Activated naive CD4-positive, alpha-beta T cell treated with anti-CD3 and anti-CD28 coated beads for 36 hours (primary cell): ENCODE measurements at places on chromosomes 7 and 10.
A peak's percentile ranks its signal among the peaks of the same experiment; 100 is the strongest.

DNA sequence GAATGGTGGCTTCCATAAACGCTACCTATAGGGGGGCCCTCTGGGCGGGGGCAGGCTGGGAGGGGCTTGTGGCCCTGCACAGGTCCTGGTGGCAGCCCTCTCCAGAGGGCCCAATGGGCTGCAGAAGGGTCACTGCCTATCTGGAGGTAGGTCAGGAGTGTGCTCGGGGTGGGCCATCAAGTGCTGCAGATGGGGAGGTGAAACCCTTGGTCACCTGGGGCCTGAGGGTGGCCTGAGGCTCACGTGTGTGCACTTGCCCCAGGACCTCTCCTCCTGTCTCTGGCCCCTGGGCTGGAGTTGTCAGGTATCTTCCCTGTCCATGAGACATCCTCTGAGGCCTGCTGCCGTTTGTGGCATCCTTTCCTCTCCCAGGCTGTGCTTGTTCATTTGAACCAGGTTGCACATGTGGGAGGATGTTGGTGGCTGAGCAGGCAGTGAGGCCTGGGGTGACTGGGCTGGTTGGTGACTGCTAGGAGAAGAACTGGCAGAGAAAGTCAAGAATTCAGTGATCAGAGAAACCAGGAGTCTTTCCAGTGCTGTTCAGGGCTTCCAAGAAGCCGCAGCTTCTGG is 21.1 kb upstream of the SH2D4B start:
- no peak for DNase-seq

- DNase-seq = peak; percentile 49
Measured at GRCh38 chr10:33248638-33249037, 85.8 kb downstream of the NRP1 start.

GRCh38 chr7:132206594-132206993 is 369.7 kb downstream of the PLXNA4 start:
- DNase-seq = no peak

DNA sequence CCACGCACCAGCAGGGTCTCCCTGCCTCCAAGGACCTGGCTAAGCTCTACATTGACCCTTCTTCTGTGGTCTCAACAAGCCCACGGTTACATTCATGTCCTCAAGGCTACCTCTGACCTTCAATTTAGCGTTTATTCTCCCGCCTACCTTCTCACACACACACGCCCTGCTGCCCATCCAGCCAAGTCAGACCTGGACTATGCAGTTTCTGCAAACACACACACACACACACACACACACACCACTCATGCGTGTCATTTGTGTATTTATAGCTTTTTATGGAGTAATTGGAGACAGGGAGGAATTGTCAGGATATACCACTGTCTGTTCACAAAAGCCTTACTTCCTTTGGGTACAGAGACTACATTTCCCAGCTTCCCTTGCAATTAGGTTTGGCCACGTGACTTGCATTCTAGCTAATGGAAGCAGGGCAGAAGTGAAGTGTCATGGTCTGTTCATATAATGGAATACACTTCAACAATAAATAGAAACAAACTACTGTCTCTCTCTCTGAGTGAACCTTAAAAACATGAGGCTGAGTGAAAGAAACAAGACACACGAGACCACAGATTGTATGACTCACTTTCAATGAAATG is 53.8 kb upstream of the CPXM2 start:
- no peak for DNase-seq

DNA sequence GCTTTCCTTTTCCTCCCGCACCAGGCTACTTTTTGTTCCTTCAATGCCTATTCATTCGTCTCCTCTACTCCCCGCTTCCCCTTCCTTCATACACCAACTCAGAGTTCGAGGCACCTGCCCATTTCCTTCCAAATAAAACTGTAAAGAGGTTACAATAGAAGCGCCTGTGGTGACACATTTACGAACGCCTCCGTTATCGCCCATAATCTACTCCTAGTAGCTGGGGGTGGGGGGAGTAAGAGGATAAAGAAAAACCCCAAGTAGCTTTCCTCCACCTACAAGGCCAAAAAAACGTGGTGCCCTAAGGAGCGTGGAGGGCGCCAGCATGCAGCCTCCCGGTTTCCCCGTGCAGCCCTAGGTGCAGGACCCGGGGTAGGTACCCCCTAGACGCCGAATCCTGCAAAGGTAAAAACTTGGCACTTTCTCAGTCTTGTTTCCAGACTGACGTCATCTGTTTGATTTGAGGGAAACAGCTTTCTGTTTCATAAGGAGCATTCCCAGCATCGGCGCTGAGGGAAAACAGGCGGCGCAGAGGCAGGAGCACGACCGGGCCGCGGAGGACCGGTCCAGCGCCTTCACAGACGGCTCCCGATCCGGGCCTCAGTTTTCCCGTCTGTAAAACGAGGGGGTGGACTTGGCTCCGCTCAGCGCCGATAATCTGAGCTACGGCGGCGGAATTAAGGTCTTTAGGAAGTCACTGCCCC is 922 bp downstream of the PPA1 start:
- peak; percentile 62 for DNase-seq

DNA sequence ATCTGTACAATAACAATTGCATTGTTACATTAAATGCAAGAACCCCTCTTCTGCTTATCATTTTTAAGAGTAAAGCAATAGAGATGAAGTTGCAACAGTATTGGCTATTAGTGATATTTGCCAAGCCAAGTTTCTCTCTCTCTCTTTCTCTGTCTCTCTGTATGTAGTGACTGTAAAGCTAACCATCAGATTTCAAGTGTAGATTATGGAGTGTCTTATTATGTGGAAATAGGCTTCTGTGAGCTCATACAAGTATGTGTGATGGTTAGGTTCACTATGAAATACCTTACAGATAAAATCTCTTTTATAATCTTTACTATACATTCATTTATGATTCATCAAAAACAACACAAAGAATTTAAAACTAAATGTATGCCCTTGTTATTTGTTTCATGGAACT is 28.6 kb upstream of the NRP1 start:
- no peak for DNase-seq

DNA sequence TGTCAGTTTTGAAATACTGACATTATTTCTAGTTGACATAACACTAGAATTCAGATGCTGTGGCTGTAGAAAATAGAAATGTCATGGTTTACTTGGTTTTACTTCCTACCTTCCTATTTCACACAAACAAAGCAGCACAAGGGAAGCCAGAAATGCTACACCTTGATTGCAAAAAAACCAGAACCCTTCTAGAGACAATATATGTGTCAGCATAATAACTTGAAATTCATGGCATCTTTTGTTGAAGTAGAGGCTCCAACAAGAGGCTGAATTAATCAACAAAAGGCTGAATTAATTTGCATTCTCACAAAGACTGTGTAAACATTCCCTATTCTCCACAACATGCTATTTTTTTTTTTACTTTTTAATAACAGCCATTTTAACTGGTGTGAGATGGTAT is 25.2 kb downstream of the ZNF117 start:
- no peak for DNase-seq

DNA sequence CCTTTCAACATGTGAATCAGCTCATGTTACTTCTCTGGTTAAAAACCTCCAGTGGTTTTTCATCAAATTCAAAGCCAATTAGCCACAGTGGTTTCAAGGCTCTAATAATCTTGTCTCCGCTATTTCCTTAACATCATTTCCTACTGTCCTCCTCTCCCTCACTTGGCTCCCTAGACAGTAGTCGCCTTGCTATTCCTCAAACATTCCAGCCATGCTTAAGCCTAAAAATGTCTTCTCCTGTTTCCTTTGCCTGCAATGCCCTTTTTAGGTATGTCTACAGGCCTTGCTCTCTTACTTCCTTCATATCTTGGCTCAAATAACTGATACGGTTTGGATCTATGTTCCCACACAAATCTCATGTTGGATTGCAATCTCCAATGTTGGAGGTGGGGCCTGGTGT is 779.4 kb upstream of the LRRN3 start:
- DNase-seq = no peak

DNA sequence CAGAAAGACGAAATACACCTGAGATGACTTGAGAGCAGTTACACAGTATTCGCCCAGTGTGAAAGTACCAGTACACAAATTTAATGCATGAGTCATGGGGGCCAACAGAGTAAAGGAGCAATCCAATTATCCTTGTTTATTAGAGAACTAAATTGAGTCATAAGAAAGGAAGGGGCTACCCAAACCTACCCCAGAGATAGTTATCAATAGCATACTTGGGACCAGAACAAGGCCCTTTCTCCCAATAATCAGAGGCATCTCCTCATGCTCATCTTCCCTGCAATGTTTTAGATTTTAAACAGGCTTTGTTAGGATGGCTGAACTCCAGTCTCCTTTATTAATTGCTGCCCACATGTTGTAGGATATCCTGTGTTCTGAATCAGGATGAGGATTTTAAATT is 239.7 kb upstream of the LRGUK start:
- DNase-seq = no peak

DNA sequence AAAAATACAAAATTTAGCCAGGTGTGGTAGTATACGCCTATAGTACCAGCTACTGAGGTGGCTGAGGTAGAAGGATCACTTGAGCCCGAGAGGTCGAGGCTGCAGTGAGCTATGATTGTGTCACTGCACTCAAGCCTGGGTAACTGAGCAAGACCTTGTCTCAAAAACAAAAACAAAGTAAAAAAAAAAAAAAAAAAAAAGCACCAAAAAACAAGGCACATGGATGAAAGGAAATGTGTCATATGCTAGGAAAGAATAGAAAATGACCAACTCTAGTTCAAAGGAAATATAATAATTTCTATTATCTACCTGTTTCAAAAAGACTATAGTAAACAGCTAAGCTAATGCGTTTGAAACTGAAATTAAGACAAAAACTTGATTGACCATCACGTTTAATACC is 33.8 kb downstream of the UBE2H start:
- no peak for DNase-seq

DNA sequence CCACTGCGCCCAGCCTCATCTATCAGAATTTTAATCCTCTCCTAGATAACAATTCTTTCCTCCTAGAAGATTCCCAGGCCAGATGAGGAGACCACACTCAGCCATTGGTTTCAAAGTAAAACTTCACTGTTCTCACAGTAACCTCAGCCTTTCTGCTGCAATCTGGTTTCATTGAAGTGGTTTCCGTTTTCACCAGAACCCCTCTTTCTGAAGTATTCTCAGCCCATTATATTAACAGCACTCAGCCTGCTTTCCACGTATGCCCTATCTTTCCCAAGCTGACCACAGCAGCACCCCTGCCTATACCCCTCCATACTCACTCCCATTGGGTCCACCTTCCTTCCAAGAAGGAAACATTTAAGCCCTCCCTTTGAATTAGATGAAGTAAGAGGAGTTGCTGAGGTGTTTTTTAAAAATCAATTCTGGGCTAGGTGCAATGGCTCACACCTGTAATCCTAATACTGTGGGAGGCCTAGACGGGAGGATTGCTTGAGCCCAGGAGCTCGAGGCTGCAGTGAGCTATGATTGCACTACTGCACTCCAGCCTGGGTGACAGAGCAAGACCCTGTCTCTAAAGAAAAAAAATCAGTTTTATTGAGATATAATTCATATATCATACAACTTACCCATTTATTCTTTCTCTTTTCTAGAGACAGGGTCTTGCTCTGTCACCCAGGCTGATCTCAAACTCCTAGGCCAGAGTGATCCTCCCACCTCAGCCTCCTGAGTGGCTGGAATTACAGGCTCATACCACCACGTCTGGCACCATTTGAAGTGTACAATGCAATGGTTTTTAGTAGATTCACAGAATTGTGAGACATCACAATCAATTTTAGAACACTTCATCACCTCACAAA is 11.3 kb downstream of the PLAU start:
- peak; percentile 17 for DNase-seq

- DNase-seq = no peak
Measured at GRCh38 chr10:58457761-58458616, 54.7 kb upstream of the BICC1 start.

DNA sequence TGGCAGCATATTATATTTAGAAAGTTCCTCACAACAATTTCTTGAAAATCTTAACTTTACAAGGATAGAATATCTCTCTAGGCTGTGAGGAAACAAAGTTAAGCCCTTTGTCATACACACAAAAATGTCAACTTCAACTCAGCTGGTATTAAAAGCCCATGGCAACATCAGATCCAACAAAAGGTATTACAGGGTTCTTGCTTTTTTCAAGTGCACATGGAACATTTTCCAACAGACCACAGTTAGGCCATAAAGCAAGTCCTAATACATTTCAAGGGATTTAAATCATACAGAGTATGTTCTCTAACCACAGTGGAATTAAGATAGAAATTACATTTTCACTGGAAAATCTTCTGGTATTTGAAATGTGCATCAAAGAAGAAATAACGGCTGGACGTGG is 71.9 kb upstream of the OIT3 start:
- DNase-seq = no peak

DNA sequence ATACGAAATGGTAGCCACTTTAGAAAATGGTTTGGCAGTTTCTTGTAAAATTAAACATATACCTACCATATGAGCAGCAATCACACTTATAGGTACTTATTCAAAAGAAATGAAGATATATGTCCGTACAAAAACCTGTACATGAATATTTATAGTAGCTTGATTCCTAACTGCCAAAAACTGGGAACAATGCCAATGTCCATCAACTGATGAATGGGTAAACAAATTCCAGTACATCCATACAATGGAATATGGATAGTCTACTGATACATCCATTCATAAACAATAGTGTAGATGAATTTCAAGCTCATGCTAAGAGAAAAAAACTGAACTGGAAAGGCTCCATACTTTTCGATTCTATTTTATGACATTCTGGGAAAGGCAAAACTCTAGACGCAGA is 68.5 kb downstream of the AGK start:
- no peak for DNase-seq

DNA sequence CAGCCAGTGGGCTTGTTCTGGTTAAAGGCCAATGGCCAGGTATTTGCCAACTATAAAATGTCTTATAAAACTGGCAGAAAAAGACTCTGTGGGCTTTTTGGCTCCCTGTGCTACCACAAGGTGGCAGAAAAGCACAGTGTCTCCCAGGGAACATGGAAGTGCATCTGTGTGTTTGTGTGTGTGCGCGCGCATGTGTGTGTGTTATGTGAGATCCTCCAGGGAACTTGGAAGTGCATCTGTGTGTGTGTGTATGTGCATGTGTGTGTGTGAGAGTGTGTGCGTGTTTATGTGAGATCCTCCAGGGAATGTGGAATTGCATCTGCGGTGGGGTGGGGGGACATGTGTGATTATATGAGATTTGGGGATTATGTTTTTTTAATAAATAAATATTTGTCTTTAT is 30.2 kb upstream of the ABI1 start:
- DNase-seq = peak; percentile 64

DNA sequence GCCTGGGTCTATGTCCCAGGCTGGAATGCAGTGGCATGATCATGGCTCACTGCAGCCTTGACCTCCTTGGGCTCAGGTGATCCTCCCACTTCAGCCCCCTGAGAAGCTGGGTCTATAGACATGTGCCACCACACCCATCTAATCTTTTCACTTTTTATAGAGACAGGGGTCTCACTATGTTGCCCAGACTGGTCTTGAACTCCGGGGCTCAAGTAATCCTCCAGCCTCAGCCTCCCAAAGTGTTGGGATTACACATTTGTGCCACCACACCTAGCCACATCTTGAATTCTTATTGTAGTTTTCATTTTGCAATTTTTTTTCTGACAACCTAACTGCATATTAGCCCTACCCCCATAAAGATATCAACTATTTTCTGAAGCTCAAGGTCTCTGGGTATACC is 18.4 kb upstream of the COL1A2 start:
- DNase-seq = no peak

- no peak for DNase-seq
Measured at GRCh38 chr10:126349101-126349500, 39.2 kb downstream of the ADAM12 start.

- DNase-seq = no peak
Measured at GRCh38 chr7:87420173-87420572, 55.3 kb downstream of the ABCB4 start.

GRCh38 chr7:7521259-7521658 is 14.4 kb downstream of the COL28A1 start:
- peak; percentile 6 for DNase-seq
